ENCODE measurements at places on chromosomes 5 and 9. TPM values are rescaled to one million over a fixed set of nuclear protein-coding genes. Genes with fewer than 3 reads are reported as not detected.

DAB2 gene
- total RNA-seq = 164 TPM

DNA sequence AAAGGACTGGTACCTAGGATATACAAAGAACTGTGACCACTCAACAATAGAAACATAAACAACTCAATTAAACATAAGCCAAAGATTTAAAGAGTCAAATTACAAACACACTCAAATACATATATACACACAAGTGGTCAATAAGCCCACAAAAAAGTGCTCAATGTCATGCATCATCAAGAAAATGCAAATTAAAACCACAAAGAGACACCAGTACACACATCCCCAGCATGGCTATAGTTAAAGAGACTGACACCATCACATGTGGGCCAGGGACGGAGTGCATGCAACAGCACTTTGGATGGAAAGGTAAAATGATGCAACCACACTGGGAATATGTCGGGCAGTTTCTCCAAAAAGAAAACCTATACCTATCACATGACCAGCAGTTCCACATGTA, 89.7 kb downstream of the CAAP1 start:
- H3K36me3 ChIP-seq = no peaks in the 10 kb centered on the region
- H3K27me3 ChIP-seq = no peaks in the 10 kb centered on the region
- no peak for DNase-seq
- no peak overlapping the region for H3K27ac ChIP-seq
- H3K4me1 ChIP-seq = no peaks in the 10 kb centered on the region
- H3K4me3 ChIP-seq = no peak overlapping the region

DNA sequence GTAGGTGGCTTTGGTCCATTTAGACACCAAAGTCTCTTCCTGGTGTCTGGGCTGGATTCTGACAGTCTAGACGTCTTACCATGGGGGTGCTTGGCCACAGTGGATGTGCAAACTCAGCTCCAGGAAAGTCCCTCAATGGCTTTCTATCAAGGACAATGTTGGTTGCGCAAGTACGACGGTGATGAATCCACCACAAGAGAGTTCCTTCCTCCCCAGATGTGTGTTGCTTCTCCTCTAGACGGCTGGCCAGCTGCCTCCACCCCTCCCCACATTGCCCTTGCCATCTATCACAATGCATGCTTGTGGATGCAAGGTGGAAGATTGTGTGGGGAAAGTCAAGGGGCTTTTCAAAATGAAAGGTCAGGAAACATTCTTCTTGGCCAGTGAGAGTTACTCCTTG, 89.7 kb upstream of the IRX2 start:
- H3K36me3 ChIP-seq = no peaks in the 10 kb centered on the region
- H3K4me1 ChIP-seq = no peaks in the 10 kb centered on the region
- no peak for DNase-seq
- H3K4me3 ChIP-seq = no peak overlapping the region
- no peaks in the 10 kb centered on the region for H3K27me3 ChIP-seq
- no peak overlapping the region for H3K27ac ChIP-seq

DNA sequence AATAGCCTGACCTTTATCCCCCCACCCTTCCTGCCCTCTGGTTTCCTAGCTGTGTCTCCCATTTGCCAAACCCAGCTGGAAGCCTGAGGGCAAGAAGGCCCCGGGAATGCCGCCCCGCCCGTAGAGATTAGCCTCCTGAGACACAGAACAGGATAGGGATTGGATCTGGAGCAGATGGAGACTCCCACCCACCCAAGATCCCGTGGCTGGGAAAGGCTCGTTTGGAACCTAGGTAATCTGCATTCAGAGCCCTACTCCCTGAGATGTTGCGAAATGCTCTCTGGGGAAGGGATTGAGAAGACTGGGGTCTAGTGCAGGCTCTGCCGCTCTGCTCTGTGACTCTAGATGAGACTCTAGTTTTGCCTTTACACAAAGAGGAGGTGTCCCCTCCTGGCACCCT, 10.9 kb downstream of the AQP3 start:
- peak overlapping the region; percentile 19 for H3K4me3 ChIP-seq
- H3K36me3 ChIP-seq = peaks cover 9% of the 10 kb centered on the region
- H3K27me3 ChIP-seq = no peaks in the 10 kb centered on the region
- H3K4me1 ChIP-seq = peaks cover 14% of the 10 kb centered on the region

DNA sequence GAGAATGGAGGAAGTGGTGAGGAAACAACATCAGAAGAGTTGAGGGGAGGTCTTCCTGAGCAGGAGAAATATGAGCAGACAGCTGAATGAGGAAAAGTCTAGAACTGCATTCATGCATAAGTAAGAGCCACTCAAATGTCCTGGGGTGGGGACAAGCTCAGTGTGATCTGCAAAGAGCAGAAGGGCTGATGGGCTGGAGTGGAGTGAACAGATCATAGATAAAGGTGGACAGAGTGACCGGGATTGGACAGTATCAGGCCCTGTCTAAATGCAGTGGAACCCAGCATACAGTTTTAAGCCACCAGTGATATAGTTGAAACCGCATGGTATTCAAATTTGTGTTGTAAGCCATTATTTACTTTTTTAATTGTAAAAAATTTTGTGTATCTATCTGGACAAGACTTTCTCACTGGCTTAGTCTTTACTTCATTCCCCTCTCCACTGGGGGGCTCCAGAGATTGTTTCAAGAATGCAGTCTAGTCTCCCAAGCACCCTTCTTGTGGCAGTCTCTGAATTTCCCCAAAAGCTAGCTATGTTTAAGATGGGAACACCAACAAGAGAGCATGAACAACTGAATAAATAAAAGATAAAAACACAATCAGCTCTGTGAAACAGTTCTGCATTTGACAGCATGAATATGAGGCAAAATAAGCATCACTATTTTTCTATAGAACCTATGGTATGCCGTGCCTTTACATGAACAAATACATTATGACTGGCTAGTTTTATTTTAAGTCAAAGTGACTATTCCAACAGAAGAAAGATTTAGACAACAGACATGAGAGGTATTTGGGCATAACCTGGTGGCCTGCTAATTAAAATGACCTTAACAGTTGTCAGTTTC, 10.7 kb upstream of the STK32A start:
- DNase-seq = no peak
- no peaks in the 10 kb centered on the region for H3K36me3 ChIP-seq
- H3K4me1 ChIP-seq = no peaks in the 10 kb centered on the region
- H3K4me3 ChIP-seq = no peak overlapping the region
- H3K27me3 ChIP-seq = no peaks in the 10 kb centered on the region

GRCh38 chr5:79666758-79667157, 22.9 kb upstream of the CMYA5 start:
- DNase-seq = no peak
- peaks cover 57% of the 10 kb centered on the region for H3K36me3 ChIP-seq
- H3K4me1 ChIP-seq = no peaks in the 10 kb centered on the region
- no peak overlapping the region for H3K4me3 ChIP-seq

DNA sequence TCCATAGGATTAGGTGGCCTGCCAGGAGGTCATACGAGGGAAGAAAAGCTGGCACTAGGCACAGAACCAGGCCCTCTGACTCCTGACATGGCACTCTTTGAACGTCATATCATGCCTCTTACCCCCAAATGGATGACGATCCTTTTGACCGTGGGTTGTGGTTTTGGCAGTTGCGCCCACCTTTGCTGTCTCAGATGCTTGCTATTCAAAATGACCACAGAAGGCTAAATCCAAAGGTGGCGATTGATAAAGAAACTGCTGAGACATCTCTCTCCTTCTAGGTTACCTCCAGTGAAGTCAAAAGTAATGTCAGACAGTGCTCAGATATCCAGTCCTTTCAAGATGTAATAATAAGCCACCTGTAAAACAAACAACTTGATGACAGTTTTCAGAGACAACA, 385.0 kb downstream of the EFNA5 start:
- no peaks in the 10 kb centered on the region for H3K4me1 ChIP-seq
- H3K27ac ChIP-seq = no peak overlapping the region
- H3K4me3 ChIP-seq = no peak overlapping the region
- H3K36me3 ChIP-seq = no peaks in the 10 kb centered on the region
- no peak for DNase-seq

GRCh38 chr5:16597946-16598694, 18.7 kb downstream of the RETREG1 start:
- no peak overlapping the region for H3K4me3 ChIP-seq
- H3K27me3 ChIP-seq = no peaks in the 10 kb centered on the region
- no peaks in the 10 kb centered on the region for H3K36me3 ChIP-seq
- no peak for DNase-seq
- peaks cover 8% of the 10 kb centered on the region for H3K4me1 ChIP-seq
